ENCODE measurements at places on chromosomes 12 and 14.

- no peak for DNase-seq
Measured at GRCh38 chr14:50864946-50865345, 6.9 kb upstream of the ABHD12B start.

GRCh38 chr12:127685931-127686330, 581.0 kb upstream of the TMEM132C start:
- DNase-seq: no peak

DNA sequence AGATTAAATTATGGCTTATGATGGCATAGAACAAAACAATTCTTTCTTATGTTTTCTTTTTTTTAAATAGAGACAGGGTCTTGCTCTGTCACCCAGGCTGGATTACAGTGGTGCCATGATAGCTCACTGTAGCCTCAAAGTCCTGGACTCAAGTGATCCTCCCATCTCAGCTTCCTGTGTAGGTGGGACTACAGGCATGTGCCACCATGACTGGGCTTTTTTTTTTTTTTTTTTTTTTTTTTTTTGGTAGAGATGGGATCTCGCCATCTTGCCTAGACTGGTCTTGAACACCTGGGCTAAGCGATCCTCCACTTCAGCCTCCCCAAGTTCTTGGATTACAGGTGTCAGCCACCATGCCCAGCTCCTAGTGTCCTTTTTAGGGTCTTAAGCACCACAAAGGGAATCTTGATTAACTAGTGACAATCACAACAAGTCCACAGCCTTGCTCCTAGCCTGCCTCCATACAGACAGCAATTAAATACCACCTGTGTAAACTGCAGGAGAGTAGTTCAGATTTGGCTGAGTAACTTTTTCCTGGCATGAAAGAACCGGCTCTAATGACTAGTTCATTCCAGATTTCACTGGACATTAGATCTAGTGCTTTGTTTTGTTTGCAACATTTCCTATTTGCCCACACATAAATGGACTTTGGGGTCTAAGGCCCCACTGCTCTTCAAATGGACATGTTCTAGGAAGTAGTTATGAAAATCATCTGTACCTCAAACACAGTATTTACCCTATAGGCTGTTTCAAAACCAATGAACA, 61.6 kb downstream of the SH2B3 start:
- DNase-seq: no peak

GRCh38 chr12:51362747-51363342, 16.4 kb upstream of the CELA1 start:
- DNase-seq: no peak

DNA sequence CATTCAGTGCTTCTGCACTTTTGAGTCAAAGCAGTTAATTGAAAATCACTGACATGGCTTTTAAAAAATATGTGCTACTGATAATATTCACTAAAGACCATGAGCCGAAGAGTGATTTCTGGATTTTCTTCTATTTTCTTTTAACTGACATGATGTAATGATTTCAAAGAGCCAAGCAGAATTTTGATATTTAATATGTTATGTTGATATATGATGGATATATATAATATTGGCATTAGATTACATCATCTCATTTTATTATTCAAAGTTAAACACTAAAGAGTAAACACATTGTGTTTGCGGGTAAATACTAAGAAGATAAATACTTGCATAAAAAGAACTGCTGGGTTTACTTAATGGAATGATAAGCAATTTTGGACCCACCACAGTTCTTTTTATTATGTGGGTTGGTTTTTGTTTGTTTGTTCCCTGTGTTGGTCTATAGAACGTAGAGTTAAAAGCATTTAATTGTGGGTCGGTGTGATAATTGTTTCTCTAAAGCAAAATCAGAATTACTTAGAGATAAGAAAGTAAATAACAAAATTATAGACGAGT, 692 bp downstream of the SPIC start:
- DNase-seq: no peak

DNA sequence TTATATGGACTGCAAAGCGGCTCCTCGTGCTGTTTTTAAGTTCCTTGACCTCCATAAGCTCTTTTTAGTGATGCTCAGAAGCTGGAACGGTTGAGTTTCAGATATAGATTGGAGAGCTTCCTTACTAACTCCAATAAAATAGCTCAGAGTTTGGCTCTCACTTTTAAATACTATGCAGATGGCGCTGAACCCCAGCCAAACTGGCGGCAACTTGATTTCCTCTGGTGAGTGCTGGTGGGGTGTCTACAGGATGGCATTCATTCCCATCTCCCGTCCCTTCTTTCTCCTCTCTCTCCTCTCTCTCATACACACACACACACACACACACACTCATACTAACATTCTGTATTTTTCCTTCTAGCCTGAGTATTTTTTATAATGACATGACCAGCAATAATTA, 346.3 kb downstream of the ETNK1 start:
- peak; percentile 58 for DNase-seq

DNA sequence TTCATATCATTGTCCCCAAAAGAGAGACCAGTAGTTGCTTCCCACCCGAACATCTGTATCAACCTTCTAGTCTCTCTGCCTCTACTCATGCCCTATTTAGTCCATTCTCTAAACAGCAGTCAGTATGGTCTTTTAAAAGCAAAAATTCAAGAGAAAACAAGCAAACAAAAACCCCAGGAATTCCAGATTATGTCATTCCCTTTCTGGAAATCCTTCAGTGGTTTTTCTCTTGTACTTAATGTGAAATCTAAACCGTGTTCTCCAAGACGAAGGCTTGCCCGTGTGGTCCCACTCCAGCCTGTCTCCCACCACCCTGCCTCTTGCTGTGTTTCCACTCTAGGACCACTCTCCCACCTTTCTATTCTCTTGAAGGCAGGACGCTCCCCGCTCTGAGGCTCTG, 90.8 kb downstream of the TMEM30B start:
- DNase-seq: no peak

DNA sequence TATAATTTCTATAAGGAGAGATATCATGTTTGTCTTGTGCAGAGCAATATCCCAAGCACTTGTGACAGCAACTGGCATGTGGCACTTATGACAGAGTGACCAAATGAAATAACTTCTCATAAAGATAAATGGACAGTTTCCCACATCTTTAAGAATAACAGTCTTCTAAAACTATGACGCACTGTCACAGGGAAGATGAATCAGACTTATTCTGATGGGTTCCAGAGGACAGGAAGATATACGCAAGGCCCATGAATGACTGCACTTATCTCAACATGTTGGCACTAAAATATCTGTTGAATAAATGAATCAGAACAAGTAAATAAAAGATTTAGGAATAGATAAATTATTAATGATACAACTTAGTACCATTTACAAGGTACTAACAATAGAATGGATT, 465.8 kb upstream of the SYT1 start:
- no peak for DNase-seq

DNA sequence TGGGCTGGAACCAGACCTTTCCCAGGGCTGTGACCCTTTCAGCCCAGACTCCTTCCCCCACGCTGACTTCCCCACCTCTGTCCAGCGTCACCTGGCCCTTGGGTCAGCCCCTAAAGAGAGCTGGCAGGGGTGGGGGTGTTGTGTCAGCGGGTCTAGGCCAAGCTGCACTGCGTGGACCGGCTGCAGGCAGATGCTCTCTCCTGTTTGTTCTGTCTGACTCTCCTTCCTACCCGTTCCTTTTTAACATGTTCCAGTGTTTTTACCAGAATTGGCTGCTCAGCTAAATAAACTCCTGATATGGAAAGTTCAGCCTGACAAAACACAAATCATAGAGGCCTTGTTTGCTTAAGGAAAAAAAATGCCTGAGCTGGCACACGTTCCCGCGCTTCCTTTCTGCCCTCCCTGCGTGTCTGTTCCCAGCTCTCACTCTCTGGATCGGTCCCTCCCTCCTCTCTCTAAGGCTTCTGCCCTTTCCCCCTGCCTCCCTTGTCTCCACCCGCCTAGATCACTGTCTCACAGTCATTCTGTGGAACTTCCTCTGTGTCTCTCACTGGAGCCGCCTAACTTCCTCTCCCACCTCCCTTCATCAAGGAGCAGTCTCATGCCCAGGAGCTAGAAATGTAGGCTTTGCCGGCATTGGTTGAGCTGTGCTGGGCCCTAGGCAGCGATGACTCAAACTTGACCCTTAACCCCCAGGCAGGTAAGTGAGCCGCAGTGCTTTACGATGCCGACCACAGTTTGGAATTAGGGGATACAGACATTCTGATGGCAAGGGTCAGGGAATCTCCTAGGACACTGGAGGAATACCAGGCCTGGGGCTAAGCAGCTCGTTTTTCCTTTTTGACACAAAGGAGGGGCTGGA, 15.5 kb upstream of the MLXIP start:
- no peak for DNase-seq

DNA sequence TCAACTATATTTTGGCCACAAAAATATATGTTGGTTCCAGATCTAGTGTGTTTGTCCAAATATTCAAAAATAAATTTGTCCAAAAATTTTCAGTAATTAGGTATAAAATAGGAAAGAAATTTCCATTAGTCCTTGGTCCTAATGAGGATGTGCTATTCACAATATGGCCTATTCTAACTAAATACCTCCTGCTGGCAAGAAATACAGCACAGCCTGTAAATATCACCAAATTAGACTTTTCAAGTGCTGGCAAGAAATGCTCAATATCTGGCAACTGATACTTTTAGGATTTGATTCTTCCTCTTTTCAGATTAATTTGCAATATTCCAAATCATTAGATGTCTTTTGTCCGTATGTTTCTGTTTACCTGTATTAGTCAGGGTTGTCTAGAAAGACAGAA, 1446.2 kb downstream of the LRFN5 start:
- DNase-seq: no peak

DNA sequence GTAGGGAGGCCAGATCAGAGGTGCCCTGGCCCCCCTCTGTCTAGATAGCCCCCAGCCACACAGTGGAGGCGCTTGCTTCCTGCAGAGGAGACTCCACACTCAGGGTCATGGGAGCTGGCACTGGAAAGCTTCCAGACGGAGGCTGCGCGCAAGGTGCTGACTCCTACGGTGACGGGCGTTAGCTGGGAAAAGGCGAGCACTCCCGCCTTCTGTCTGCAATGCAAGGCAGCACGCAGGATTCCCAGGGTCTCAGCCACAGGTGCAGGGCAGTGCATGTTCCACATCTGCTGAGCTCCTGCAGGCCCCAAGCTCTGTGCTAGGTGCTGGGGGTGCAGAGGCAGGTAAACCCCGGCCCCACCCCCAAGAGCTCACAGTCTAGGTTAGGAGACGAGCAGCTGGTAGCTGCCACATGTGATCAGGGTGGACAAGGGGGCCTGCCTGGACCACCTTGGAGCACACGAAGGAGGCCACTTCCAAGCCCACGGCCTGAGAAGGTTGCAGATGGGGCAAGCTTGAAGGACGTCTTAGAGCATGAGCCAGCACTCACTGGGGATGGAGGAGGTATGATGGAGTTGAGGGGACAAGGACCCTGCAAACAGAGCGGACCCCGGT, 310.9 kb upstream of the DIO3 start:
- no peak for DNase-seq

DNA sequence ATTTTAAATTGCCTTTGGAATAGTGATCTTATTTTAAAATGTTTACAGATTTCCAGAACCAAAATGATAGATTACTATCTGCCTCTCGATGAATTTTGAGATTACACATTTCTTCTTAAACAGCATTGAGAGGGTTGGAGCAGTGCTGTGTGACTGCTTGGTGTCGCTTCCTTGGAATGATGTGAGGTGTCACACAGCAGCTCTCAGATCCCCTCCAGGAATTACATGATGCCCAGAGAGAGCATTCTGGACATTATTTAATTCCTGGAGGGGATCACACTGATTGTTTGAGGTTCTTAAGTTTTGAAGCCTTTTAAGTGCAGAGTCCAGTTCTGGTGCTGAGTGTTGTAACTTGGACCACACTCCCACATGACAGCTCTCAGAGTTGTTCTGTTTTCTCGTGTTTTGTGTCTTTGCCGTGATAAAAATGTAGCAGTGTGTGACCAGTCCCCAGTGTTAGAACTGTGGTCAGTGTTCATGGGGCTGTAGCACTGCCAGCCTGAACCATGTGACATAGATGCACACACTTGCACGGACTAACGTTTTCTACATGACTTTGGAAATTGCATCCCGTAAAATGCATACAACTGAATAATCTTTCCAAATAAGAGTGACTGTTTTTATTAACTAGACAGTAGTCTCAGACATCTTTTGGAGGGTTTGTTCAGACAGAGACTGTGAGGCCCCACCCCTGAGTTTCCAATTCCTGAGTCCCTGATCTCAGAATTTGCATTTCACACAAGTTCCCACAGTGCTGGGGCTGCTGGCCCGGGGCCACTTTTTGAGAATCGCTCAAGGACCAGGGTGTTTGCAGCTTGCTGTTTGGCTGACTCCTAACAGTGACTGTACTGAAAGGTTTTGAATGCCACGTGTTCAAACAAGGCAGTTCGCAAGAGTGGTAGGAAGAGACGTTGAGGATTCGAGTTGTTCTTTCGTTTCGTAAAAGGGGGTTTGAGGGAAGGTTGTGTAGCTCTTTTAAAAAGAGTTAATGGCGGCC, 26.0 kb downstream of the XRCC3 start:
- DNase-seq: no peak

DNA sequence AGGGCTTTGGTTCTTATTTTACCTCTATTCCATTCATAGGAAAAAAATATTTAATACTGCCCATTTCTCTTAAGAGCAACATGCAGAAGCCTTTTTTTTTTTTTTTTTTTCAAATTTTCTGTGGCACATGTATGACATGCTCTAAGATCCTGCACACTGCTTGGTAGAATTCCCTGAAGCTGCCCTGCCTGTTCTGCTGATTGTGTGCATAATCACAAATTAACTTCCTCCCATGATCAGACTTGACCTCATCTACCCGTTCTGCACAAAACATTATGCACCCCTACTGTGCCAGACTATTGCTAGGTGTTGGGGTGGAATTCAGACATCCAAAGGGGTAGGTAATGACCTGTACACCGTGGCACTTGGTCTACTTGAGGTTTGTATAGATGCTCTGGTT, 22.2 kb downstream of the SUDS3 start:
- DNase-seq: no peak

DNA sequence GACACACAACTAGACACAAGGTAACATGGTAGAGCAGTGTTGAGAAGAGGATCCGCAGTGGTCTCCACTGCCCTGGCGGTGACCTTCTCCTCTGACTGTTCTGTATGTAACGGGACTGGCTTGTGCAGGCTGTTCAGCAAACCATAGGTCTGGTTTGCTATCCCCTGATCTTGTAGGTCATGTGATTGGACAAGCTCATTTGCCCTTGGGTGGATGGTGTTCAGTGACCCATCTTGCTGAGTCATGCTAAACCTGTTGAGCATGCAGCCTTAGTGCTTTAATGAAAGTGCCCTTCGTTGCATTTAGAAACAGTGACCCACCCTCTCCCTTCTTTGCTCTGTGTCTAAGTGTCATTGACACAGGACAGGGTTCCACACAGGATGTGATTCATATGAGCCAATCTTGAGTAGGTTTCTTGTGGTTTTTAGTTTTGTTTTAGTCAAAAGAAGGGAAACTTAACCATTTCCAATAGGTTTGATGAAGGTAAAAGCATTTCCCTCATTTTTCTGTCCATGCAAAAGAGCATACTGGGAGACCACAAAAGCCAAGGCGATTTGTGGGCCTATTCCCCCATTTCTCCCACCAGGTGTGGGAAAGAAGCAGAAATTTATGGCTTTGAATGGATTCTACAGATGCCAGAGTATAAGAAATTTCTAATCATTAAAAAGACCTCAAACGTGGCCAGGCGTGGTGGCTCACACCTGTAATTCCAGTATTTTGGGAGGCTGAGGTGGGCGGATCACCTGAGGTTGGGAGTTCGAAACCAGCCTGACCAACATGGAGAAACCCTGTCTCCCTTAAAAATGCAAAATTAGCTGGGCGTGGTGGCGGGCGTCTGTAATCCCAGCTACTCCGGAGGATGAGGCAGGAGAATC, 32.6 kb upstream of the HIF1A start:
- no peak for DNase-seq

All from NCI-H1694 (cell line).